ENCODE measurements at places on chromosomes 6 and 20. TPM values are rescaled to one million over a fixed set of nuclear protein-coding genes. Genes with fewer than 3 reads are reported as not detected.

CYP39A1 gene
- total RNA-seq = 8.6 TPM

CYP21A2 gene
- total RNA-seq = 0.61 TPM

MOXD1 gene
- total RNA-seq = 12.5 TPM

OPN5 gene
- total RNA-seq = 0.10 TPM

VNN1 gene
- total RNA-seq = 0.17 TPM

ZSCAN31 gene
- 19.9 TPM for total RNA-seq

THBS2 gene
- 94.3 TPM for total RNA-seq

PTK6 gene
- 0.06 TPM for total RNA-seq

HLA-DRA gene
- 90.1 TPM for total RNA-seq

SLC26A8 gene
- total RNA-seq = 4.4 TPM

ZNF311 gene
- 5.6 TPM for total RNA-seq

PDE7B gene
- total RNA-seq = 19.7 TPM

KIF6 gene
- 2.0 TPM for total RNA-seq

CST4 gene
- not detected for total RNA-seq

METTL24 gene
- 5.8 TPM for total RNA-seq

PAK5 gene
- total RNA-seq = 10.5 TPM

PHACTR3 gene
- total RNA-seq = 23.5 TPM

SYNDIG1 gene
- 23.9 TPM for total RNA-seq

SLC17A3 gene
- total RNA-seq = not detected

B3GALT4 gene
- 5.8 TPM for total RNA-seq

CDC40 gene
- 26.9 TPM for total RNA-seq

PTGIS gene
- 27.5 TPM for total RNA-seq

DNA sequence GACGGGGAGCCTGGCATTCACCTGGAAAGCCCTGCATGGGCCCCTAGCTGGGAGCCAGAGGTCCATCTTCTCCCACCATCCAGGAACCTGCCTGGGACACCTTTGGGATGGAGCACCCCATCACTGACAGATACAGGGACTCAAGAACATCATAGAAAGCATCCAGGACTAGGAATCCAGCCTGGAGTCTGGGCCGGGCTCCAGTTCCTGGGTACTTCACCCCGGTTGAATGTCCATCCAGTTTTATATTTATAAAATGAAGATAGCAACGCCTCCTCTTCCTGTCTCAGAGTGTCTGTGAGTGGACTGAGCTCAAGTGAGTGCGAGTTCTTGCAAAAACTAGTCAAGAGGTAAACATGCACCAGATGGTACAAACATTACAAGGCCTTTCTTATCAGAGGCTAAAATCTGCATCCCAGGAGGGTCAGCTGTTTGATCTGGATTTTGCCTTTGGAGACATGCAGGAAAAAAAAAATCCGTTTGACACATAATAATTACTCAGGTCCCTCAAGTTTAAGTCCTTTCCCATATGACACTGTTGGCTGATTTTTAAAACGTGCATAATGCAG lies 27.4 kb downstream of the ZC3H12D start:
- no peak for DNase-seq

GRCh38 chr6:111150577-111150976 lies 63.3 kb downstream of the SLC16A10 start:
- DNase-seq = no peak

- DNase-seq = no peak
Observed at GRCh38 chr6:111642463-111643158, 36.9 kb upstream of the TRAF3IP2 start.

GRCh38 chr6:110557199-110557598 lies 80.8 kb upstream of the SLC22A16 start:
- no peak for DNase-seq

- no peak for DNase-seq
Observed at GRCh38 chr20:8790442-8791074, 278.3 kb upstream of the PLCB4 start.

DNA sequence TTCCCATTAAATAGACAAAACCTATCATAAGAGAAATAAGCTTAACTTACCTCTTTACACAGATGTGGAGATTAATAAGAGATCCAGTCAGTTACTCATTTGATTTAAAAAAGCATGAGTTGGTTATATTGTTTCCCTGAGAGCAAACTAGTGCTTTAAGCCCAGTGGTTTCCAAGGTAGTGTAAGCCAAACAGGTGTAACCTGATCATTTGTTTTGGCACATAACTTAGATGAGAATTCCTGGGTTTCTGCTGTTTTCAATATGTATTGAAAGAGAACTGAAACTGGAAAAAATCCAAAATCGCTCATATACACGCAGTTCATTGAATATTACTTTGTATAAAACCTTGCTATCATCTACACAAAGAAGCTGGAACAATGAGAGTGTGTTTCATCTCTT lies 30.5 kb upstream of the SMIM8 start:
- DNase-seq = no peak

DNA sequence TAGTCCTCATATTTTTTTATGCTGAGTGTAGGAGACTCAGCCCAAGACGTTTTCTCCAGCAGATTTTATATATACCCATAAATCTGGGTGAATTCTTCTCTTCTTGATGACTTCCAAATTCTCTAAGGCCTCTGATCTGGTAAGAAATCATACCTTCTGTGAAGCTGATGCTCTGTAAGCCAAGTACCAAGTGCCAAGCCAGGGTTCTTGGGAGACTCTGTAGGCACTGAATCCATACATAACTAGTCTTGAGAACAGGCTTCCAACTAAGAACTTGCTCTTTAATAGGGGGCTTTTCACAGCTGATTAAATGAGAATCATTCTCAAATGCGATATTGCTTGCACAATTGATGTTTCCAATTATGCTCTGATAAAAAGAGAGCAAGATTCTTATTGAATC lies 87.6 kb downstream of the PRKN start:
- no peak for DNase-seq

- no peak for DNase-seq
Observed at GRCh38 chr20:7601431-7601830, 338.8 kb downstream of the HAO1 start.

DNA sequence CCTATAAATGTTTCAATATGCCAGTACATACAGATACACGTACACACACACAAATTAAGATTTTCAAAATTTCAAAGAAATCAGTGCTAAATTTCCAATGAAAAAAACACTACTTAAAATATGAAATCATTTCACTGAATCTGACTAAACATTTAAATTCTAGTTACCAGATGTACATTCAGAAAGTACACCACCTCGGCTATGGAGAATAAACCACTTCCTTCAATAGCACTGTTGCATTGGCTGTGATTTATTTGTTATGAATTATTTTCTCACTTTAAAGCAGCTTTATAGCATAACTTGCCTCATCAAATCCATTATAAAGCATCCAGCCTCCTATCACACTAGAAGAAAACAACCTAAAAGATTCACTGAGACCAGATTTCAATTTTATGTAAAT lies 36.6 kb downstream of the HBS1L start:
- DNase-seq = no peak

- DNase-seq = no peak
Observed at GRCh38 chr6:6804843-6805615, 216.5 kb downstream of the LY86 start.

DNA sequence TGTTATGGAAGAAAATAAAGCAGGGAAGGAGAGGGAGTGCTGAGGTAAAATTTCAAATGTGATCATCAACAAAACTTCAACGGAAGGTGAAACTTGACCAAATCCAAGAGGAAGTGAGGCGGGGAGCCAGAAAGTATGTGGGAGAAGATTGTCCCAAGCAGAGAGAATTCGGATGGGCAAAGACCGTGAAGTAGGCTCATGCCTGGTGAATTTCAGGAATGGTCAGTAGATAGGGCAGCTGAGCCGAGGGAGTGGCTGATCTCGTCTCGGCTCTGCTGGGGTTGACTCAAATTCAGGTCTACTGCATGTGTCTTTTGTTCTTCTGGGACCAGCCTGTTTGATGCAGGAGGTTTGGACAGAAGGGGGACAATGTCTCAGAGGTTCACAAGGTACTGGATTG lies 7.0 kb upstream of the CSNK2A1 start:
- no peak for DNase-seq

- DNase-seq = no peak
Observed at GRCh38 chr6:17439243-17439993, 46.0 kb downstream of the CAP2 start.

DNA sequence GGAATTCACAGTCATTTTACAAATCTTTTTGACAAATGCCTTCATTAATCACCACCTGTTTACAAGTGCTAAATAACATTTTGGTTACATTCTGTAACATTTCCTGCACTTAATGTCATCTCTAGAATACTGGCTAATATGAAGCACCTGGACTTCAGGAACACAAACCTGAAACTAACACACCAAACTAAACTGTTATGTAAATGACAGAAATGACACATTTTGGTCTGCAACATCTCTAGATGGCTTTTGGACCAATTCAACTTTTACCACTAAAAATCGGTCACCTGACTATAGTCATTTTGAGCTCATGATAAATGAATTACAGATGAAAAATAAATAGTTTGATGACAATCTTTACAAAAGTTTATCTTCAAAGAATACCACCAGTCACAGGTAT lies 80.6 kb downstream of the ATG5 start:
- no peak for DNase-seq

GRCh38 chr6:47141171-47141570 lies 99.0 kb upstream of the ADGRF1 start:
- DNase-seq = no peak

GRCh38 chr6:43776115-43776798 lies 6.2 kb downstream of the VEGFA start:
- no peak for DNase-seq

- DNase-seq = no peak
Observed at GRCh38 chr6:33981861-33982260, 164.0 kb downstream of the GRM4 start.

DNA sequence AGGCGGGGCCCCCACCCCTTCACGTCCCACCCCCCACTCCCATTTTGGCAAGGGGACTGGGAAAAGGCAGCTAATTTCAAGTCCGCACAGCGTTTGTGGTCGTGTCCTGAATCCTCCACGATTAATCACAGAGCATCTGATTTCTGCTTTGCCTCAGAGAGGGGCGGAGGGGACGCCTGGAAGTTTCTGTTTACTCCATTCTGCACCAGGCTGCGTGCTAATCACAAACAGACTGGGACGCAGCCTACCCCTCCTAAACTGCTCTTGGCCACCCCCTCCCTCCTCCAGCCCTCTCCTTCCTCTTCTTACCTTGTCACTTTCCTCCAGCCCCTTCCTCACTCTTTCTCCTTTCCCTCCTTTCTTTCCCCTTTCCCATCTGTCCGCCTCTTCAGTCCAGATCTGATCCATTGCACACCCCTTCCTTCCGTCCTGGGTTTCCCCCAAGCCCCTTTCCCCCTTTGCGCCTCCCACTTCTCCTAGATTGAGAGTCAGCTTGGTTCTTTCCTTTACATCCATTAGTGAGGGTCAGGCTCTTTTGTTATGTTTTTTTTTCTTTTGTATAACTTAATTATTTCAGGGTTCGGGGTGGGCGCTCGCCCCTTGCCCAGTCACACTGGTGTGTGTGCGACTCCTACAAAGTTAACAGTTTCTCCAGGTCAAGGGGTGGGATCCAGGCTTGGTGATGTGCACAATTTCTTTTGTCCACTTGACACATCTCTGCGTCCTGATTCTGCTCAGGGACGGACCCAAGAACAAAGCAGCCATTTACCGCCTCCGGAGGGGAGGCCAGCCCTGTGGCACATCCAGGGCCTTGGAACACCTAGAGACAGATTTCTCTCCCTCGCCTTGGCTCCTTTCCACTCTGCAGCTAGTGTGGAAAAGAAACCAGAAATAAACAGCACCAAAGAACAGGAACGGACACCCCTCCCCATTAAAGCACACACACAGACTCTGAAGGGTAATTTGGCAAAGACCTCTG lies 520 bp upstream of the RIPOR3 start:
- DNase-seq = no peak

- DNase-seq = no peak
Observed at GRCh38 chr6:83958241-83958685, 75.3 kb upstream of the MRAP2 start.

GRCh38 chr20:44838521-44838920 lies 28.2 kb upstream of the RIMS4 start:
- DNase-seq = no peak

- DNase-seq = no peak
Observed at GRCh38 chr20:60240415-60240814, 282.2 kb downstream of the CDH26 start.

- no peak for DNase-seq
Observed at GRCh38 chr6:129029778-129030177, 146.8 kb downstream of the LAMA2 start.

GRCh38 chr20:40692240-40693011 lies 3.4 kb upstream of the MAFB start:
- DNase-seq = no peak

DNA sequence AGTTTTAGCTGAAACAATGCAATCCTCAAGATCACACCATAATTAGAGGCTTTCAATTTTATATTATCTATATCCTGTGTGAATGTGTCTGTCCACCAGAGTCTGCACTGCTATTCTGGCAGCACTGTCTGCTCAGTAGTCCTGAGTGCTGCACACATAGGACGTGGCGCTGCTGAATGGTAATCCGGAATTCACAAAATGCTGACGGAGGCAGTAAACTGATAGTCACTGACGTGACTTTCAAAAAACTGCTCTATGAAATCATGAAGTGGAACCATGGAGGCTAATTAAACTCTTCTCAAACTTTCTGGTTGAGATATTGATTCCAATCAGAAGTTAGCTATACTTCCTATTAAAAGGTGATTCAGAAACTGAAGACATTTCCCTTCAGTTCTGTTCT lies 190.8 kb upstream of the NOX3 start:
- peak; percentile 25 for DNase-seq

DNA sequence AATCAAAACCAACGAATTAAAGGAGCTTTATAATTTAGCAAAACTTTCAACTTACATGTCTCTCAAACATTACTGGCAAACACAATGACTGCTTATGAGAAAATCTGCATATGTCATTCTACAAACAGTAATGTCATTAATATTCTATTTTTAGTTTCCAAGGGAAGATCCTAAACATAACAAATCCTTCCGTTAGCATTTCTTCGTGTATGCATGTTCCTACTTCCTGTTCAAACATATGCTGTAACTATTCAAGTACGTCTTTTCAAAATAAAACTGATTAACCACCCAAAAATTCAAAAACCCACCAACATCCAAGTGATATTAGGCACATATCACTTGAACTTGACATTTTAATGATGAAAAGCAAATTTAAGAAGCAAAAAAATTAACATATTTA lies 131.3 kb downstream of the HACE1 start:
- DNase-seq = no peak

GRCh38 chr6:105833959-105834947 lies 251.9 kb upstream of the PRDM1 start:
- no peak for DNase-seq

- DNase-seq = no peak
Observed at GRCh38 chr6:83702749-83703148, 6.2 kb downstream of the SNAP91 start.

Measured in spinal cord (tissue), 10 donors.